ENCODE measurements at places on chromosomes 7 and 10.

DNA sequence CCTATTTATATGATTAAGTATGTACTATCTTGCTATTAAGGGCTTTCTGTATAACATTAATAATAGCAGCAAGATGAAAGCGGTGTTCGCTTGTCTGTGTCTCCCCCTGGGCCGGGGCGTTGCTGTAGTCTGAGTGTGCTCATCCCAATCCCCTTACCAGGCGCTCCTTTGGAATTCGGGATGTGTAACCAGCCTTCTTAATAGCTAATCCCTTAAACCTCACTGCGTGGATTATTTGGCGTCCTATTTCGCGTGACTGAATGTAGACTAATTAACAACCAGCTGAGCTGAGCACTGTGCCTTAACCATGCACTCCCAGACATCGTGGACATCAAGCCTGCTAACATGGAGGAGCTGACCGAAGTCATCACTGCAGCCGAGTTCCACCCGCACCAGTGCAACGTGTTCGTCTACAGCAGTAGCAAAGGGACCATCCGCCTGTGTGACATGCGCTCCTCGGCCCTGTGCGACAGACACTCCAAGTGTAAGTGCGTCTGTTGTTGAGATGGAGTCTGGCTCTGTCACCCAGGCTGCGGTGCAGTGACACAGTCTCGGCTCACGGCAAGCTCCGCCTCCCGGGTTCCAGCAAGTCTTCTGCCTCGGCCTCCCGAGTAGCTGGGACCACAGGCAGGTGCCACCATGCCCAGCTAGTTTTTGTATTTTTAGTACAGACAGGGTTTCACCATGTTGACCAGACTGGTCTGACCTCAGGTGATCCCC, 36.6 kb downstream of the BNIP3 start:
- H3K4me1 ChIP-seq = no peaks in the 10 kb centered on the region
- peaks cover 31% of the 10 kb centered on the region for H3K36me3 ChIP-seq
- H3K4me3 ChIP-seq = no peak overlapping the region
- H3K27ac ChIP-seq = no peak overlapping the region
- H3K27me3 ChIP-seq = no peaks in the 10 kb centered on the region

DNA sequence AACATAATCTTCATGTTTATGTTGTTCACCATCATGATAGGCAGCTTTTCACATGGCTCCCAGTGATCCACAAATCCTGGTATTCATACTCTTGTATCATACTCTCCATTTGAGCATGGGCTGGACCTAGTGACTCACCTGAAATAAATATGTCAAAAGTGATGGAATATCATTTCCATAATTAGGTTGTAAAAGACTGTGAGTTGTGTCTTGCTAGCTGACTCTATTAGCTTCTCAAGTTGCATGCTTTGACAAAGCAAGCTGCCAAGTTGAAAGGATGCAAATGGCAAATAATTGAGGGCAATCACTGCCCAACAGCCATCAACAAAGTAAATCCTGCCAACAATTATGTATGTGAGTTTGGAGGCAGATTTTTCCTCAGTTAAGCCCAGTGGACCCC, 300.4 kb downstream of the AHR start:
- H3K27me3 ChIP-seq = no peaks in the 10 kb centered on the region
- H3K36me3 ChIP-seq = no peaks in the 10 kb centered on the region
- no peak overlapping the region for H3K4me3 ChIP-seq
- no peak for DNase-seq
- H3K27ac ChIP-seq = no peak overlapping the region

- H3K4me3 ChIP-seq = no peak overlapping the region
- no peaks in the 10 kb centered on the region for H3K36me3 ChIP-seq
- H3K27ac ChIP-seq = peak overlapping the region; percentile 54
- peak; percentile 81 for DNase-seq
- peaks cover 41% of the 10 kb centered on the region for H3K4me1 ChIP-seq
Observed at GRCh38 chr7:106717955-106718871, 57.3 kb upstream of the CCDC71L start.

GRCh38 chr10:103276251-103276895, 565 bp upstream of the INA start:
- H3K4me1 ChIP-seq = no peaks in the 10 kb centered on the region
- no peaks in the 10 kb centered on the region for H3K36me3 ChIP-seq
- no peak overlapping the region for H3K4me3 ChIP-seq
- no peak for DNase-seq
- H3K27ac ChIP-seq = no peak overlapping the region

DNA sequence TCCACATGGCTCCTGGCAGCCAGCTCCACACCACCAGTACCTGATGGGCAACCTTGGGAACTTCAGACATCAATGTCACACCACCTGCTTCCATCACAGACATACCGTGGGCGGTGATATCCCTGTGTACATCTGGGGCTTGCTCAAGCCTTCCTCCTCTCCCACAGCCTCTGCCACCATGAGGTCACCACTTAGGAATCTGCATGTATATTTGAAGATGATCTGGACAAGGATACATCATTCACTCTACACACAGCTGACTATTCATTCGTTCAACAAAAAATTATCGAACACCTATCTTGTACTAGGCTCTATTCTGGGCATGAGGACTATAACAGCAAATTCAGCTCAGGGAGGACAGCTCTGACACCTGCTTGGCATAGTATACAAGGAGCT, 6.8 kb downstream of the DLG5 start:
- no peaks in the 10 kb centered on the region for H3K27me3 ChIP-seq
- no peaks in the 10 kb centered on the region for H3K36me3 ChIP-seq
- no peak overlapping the region for H3K27ac ChIP-seq

Data from GM12878 (cell line).